ENCODE measurements at places on chromosomes 4 and X.
A peak's percentile ranks its signal among the peaks of the same experiment; 100 is the strongest.

GRCh38 chr4:138669479-138670315 is 345.9 kb upstream of the NOCT start:
- no peak for DNase-seq

- DNase-seq = no peak
Measured at GRCh38 chr4:94497690-94498089, 45.9 kb downstream of the PDLIM5 start.

GRCh38 chrX:115592997-115593734 is 32.2 kb downstream of the PLS3 start:
- peak; percentile 71 for DNase-seq

- DNase-seq = no peak
Measured at GRCh38 chrX:97538745-97539144, 655.0 kb downstream of the RPA4 start.

GRCh38 chrX:9966775-9967408 is at the start of gene CLDN34:
CLDN34 (plus strand) TSS chrX:9967358; CDS start chrX:9967358, 0 bp downstream.
- DNase-seq = peak; percentile 58

- no peak for DNase-seq
Measured at GRCh38 chr4:107888237-107888636, 43.1 kb upstream of the CYP2U1 start.

DNA sequence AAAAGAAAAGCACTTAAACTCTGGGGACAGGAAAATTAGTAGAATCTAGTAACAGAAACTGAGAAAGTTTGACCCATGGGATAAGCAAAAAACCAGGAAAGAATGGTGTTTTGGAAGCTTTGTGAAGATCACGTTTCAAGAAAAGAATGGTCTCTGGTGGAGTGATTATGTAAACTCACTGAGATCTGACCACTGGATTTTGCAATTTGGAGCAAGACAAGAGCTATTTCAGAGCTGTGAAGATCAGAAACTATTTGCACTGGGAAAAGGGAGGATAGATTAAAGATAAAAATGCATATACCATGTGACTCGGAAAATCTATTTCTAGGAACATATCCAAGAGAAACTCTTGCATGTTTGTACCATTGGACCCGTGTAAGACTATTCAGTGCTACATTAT is 4.3 kb downstream of the TMPRSS11D start:
- DNase-seq = peak; percentile 68

- no peak for DNase-seq
Measured at GRCh38 chrX:119189595-119189994, 46.5 kb upstream of the PGRMC1 start.

DNA sequence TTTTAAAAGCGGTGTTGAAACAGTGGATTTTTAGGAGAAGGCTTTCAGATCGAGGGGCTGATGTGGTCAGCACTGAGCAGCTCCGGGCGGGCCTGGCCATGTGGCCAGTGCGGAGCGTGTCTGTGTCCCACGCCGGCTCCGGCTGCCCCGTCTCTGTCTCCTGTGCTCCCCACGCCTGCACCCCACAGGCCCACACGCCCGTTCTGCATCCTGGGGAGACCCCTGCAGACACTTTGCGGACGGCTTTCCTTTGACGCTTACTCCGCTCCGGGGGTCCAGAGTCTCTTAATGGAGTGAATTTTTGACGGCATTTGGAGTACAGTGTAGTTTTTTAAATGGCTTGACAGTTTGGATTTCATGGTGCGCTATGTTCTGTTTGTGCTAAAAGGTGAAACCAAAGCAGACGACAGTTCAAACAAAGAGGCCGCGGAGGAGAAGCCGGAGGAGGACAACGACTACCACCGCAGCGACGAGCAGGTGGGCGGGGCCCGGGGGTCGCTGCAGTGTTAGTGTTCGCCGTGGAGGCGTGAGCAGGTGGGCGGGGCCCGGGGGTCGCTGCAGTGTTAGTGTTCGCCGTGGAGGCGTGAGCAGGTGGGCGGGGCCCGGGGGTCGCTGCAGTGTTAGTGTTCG is 38.7 kb downstream of the PCGF3 start:
- DNase-seq = peak; percentile 63

DNA sequence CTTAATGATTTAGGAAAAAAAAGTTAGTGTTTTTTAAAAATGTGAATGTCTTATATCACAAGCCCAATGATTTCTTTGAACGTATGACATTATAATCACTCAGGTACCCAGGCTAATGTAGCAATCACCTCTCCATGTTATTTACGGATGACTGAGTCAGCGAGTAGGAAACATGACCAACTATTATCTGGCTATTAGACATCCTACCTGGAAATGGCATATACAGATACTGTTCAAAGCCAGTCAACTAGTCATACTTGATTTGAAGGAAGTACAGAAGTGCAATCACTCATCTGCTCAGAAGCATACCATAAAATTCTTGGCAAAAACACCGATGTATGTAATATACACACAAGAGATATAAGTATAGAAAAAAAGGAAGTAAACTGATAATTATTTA is 732.5 kb downstream of the ARAP2 start:
- DNase-seq = no peak

DNA sequence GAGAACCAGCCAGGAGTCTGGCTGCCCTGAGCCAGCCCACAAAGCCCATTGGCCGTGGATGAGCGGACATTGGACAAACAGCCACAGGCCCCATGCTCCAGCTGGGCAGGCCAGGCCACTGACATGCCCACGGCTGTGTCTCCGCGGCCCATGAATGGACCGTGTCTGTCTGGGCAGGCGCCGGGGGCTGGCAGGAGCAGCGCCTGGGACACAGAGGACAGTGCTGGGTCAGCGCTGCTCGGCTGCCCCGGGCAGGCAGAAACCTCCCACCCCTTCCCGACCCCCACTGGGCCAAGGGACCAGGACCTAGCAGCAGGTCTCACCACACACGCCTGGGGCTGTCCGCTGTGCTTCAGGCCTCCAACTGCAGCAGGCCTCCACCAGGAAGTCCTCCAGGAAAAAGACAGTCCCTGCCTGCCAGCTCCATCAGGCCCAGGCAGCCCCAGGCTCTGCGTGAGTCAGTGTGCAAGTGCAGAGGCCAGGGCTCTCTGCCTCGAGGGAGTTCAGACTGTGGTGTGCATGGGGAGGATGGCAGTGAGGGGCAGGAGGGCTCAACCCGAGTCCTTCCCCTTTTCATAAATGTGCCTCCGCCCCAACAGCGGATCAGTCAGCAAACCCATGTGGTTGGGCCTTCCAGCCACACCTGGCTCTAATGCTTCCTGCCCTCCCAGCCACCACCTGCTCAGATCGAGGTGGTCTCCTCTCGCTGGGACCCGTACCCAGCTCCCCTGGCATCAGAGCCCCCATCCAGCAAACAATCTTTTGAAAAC is 17.2 kb upstream of the FGFR3 start:
- DNase-seq = peak; percentile 86
